ENCODE measurements at places on chromosomes 16 and 17. TPM values are rescaled to one million over a fixed set of nuclear protein-coding genes. Genes with fewer than 3 reads are reported as not detected.

DNA sequence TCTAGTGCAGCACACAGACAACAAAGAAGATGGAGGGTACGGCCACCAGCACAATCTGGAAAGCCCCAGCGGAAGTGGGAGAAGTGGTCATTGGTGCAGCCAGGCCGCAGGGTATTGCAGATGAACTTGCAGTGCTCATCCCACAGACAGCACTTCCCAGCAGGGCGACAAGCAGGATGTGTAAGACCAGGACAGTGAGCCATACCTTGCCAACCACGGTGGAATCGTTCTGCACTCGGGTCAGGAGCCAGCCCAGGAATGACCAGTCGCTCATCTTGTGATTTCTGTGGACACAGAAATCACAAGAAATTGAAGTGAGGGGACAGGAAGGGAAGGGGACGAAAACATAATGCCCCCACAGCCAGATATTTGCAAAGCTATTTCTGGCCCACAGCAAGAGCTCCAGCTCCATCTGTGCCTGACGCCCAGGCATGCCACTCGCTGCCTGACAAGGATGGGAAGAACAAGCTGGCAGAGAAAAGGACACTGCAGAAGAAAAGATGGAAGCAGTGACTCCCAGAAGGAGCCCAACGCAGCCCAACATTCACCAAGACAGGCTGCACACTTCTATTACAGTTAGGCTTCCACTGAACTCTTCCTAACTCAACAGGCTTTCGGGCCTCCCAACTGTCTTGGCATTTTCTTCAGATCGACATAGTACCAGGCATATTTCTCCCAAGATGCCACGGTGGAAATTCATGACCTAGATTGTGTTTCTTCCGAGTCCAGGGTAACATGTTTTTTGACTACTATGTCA is 17.5 kb upstream of the MYO18A start:
- DNase-seq, result no peak

GRCh38 chr16:67241008-67241900 is 6.0 kb downstream of the FHOD1 start:
- no peak for DNase-seq

GRCh38 chr16:2276368-2277195 is 8.7 kb upstream of the RNPS1 start:
- no peak for DNase-seq

Gene TBX21
- 0.58 TPM for total RNA-seq

Gene RUSF1
- total RNA-seq, result 32.4 TPM

Gene NOTUM
- total RNA-seq, result not detected
